ENCODE measurements at places on chromosomes 6 and 20.

- no peak for DNase-seq
Measured at GRCh38 chr6:7215131-7215530, 97.9 kb downstream of the SSR1 start.

DNA sequence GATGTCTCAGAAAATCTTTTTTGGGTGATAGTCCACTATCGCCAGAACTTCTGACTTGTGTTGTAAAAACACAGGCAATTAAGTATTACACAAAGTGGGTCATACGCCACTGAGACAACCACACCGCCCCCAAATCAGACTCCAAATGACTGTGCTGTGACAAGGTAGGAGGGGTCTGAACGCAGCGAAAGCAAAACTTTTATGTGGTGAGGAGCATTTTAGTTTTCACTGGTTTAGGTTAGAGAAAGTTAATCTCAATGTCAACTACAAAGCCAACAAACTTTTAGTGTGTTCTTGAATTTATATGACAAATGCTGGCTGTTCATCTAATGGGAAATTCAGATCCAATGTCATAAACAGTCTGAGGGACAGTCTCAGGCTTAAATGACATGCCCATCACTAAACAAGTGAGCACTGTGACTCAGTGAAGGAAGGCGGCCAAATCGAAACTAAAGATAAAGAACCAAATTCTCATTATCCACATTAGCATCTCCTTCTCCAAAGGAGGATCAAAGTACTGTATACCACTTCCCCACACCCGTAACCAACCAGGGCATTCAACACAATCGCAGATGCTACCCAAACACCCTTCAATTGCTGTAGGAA lies 186.7 kb downstream of the GJA10 start:
- DNase-seq, result no peak

DNA sequence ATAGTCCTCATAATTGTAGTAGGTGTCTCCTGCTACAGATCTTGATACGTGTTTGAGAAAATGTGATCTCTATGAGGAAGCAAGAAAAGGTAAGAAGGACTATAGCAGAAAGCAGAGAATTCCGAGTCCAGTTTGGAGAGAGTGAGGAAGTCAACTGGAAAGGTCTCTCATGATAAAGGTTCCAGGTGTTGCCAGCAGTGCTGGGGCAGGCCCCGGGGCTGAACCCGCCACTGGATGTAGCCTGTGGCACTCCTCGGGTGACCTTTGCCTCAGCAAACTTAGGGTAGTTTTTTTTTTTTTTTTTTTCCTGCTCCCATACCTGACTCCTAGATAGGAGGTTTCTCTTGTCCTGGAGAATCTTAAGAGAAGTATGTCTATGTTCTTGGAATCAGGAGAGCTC lies 62.8 kb downstream of the FAM120B start:
- DNase-seq, result no peak

DNA sequence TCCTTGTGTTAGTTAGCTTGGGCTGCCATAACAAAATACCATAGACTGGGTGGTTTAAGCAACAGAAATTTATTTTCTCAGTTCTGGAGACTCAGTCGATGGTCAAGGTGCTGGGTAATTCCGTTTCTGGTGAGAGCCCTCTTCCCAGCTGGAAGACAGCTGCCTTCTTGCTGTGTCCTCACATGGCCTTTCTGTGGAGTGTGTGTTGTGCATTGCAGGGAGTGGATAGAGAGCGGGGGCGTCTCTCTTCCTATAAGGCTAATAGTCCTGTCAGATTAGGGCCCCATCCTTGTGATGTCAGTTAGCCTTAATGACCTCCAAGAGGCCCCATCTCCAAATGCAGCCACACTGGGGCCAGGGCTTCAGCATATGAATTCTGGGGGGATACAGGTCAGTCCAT lies 19.2 kb downstream of the CHMP4B start:
- no peak for DNase-seq

GRCh38 chr6:30480536-30481156 lies 8.7 kb upstream of the HLA-E start:
- DNase-seq, result no peak

DNA sequence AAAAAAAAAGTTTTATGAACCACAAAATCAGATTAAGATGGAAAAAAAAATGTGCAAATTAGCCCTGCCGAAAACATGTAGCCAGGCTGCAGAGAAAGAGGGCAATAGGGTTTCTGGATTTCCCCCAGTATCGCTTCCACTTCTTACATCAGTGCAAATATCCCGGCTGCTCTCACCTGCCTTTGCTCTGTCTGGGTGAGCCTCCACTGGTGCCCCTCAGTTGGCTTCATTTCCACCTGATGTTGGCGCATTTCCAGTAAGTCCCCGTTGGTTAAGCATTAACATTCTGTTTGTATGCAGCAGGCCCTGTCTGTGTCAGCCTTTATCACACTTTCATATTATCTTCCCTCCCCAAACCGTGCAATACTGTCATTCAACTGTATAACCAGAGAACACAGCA lies 215.1 kb downstream of the CBLN4 start:
- no peak for DNase-seq

GRCh38 chr6:89581689-89582088 lies 56.9 kb downstream of the LYRM2 start:
- no peak for DNase-seq

- no peak for DNase-seq
Measured at GRCh38 chr20:44717986-44718385, 2.8 kb downstream of the CCN5 start.

DNA sequence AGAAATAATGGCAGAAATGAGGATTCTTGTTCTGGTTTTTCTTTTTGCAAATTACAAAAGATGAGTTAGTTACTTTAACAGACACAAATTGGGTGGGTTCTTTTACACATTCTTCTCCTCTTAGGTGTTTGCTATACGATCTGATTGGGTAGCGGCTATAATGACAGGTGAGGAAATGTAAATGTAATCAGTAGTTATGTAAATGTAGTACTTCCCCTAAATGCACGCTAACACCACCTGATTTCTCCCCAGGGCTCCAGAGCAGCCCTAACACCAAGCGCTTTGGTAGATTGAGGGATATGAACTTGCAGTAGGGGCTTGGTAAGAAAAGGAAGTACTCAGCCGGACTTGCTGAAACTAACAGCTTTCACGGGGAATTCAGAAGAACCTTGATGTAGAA lies 499.4 kb upstream of the NOX3 start:
- DNase-seq, result no peak

DNA sequence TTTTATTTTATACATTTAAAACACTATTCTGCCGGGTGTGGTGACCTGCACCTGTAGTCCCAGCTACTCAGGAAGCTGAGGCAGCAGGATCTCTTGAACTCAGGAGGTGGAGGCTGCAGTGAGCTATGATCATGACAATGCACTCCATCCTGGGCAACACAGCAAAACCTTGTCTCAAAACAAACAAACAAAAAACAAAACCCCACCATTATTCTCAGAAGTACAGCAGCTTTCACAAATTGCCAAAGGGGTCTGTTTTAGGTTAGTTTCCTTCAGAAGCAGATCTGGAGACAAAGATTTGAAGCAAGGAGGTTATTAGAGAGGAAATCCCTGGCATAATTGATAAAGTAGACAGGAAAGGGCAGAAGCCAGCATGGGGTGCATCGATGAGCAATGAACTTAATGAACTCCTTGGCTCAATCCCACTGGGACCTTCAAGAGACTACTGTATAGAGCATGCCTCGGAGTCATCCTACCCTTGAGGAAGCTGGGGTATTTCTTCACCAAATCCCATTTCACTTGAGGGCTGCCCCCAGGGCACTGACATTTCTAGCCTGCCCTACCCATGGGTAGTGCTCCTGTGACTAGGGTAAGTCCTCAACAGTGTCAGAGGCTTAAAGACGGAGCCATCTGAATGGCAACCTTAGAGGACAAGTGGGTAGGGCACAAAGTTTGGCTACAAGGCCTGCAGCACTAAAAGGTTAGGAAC lies 43.2 kb upstream of the DDR1 start:
- no peak for DNase-seq

DNA sequence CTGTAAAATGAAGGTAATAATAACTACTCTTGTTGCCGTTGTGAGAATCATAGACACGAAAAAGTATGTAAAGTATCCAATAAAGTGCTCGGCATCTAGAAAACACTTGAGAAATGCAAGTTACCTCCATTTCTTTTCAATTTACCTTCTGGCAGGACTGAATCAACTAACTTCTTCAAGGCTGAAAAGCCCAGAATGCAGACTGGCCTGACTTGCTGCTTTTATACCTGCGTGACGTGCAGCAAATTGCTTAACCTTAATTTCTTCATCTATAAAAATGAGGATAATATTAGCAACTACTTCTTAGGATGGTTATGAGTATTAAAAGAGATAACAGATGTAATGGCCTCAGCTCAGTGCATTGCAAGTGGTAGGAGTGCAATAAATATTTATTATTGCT lies 39.6 kb downstream of the GRIK2 start:
- no peak for DNase-seq

DNA sequence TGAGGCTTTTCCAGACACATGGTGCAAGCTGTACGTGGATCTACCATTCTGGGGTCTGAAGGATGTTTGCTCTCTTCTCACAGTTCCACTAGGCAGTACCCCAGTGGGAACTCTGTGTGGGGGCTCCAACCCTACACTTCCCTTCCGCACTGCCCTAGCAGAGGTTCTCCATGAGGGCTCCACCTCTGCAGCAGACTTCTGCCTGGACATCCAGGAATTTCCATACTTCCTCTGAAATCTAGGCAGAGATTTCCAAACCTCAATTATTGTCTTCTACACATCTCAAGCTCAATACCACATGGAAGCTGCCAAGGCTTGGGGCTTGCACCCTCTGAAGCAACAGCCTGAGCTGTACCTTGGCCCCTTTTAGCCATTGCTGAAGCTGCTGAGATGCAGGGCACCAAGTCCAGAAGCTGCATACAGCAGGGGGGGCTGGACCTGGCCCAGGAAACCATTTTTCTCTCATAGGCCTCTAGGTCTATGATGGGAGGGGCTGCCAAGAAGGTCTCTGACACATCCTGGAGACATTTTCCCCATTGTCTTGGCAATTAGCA lies 11.6 kb downstream of the PDSS2 start:
- DNase-seq, result no peak

GRCh38 chr20:31875671-31876070 lies 5.2 kb downstream of the TTLL9 start:
- DNase-seq, result no peak

- DNase-seq, result no peak
Measured at GRCh38 chr20:5511505-5511904, 194.8 kb upstream of the PROKR2 start.

DNA sequence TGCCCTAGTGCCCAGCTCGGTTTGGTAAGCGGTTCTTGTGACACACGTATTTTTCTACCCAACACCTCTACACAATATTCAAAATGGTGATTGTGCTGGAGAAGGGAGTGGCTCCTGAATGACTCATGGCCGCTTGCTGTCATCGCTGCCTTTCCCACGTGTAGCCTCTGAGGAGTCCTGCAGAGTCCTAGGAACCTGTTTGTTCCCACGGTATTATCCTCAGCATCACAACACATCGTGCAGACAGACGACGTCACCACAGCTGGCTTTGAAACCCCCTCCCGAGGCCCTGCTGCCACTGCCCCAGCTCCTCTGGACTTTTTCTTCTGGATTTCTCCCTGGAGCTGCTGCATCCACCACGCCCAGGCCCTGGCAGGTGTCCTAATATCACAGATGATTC lies 353.5 kb downstream of the SMOC2 start:
- no peak for DNase-seq

DNA sequence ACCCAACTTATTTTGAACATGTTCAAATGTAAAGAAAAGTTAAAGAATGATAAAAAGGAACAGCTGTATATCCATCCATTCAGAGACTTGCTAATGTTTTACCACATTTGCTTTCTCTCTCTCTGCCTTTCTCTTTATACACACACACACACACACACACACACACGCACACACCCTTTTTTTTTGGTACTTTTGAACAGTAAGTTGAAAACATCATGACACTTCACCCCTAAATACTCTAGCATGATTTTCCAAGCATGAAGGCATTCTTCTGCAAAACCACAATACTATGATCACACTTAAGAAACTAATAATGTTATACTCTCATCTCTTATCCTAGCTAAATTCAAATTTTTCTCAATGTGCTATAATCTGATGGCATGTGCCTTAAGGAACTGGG lies 192.3 kb downstream of the UTRN start:
- DNase-seq, result no peak

GRCh38 chr20:20680991-20681508 lies 31.4 kb downstream of the RALGAPA2 start:
- no peak for DNase-seq

- no peak for DNase-seq
Measured at GRCh38 chr6:90062051-90062450, 167.8 kb downstream of the GJA10 start.

- no peak for DNase-seq
Measured at GRCh38 chr20:63774306-63774705, 34.7 kb downstream of the SLC2A4RG start.

DNA sequence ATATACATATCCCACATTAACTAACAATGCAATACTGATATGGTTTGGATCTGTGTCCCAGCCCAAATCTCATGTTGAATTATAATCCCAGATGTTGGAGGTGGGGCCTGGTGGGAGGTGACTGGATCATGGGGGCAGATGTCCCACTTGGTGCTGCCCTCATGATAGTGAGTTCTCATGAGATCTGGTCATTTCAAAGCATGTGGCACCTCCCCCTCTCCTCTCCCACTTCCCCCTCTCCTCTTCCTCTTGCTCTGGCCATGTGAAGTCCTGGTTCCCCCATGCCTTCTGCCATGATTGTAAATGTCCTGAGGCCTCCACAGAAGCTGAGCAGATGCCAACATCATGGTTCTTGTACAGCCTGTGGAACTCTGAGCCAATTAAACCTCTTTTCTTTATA lies 71.2 kb downstream of the FYN start:
- no peak for DNase-seq

DNA sequence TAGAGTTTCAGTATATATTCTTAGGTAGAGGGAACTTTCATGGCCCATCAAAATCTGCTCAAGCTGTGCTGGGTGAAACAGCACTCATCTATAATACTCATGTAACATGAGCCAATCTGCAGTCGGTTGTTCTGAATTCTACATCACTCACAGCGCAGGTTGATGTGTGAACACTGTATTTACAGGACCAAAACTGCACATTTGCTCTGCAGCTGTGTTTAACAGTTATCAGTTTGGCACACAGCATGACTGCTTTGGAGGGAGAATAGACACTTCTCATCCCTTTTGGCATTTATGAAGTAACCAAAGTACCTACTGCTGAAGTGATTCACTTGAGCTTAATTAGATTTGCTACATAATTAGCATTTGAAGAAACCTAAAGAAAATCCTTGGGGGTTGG lies 225.1 kb downstream of the BCKDHB start:
- DNase-seq, result no peak

GRCh38 chr6:107833136-107833535 lies 9.0 kb upstream of the SCML4 start:
- no peak for DNase-seq

- peak; percentile 83 for DNase-seq
Measured at GRCh38 chr6:158644231-158645063, at the start of gene DYNLT1. Gene DYNLT1, minus strand, starts transcription at chr6:158644743. Its CDS starts 35 bp downstream, at chr6:158644708.

All from GM04504 (cell line).